ENCODE measurements at places on chromosomes 11 and 22.
A peak's percentile ranks its signal among the peaks of the same experiment; 100 is the strongest.

DNA sequence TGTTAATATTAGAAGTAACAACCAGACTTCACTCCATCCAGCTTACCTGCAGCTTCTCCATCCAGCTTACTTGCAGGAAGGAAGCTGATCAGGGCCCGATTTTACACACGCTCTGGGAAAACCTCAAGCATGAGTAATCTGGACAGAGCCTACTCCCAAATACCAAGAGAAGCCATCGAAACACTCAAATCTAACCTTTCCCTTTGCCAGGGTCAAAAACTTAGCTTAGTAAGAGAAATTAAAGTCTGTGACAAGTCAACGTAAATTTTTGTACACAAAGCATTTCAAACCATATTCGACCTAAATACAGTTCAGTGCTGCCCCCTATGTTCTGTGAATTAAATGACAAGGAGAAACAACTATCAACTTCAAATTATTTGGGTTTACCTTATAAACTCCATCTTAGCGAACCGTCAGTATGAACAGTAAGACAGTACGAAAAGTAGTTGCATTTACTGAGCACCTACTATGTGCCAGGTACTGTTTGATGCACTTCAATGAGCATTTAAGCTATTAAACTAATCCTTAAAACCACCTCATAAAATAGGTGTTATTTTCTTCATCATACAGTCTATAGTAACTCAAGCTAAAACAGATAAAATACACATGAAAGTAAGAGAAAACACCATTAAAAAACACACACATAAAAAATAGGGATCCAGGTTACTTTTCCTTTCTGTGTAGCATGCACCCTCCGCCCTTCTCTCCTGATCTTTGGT lies 36.9 kb downstream of the ARFGAP3 start:
- no peak for DNase-seq

GRCh38 chr22:28791841-28792490 lies 8.4 kb downstream of the XBP1 start:
- no peak for DNase-seq

- DNase-seq, result no peak
Measured at GRCh38 chr11:70097783-70098563, 19.9 kb downstream of the ANO1 start.

DNA sequence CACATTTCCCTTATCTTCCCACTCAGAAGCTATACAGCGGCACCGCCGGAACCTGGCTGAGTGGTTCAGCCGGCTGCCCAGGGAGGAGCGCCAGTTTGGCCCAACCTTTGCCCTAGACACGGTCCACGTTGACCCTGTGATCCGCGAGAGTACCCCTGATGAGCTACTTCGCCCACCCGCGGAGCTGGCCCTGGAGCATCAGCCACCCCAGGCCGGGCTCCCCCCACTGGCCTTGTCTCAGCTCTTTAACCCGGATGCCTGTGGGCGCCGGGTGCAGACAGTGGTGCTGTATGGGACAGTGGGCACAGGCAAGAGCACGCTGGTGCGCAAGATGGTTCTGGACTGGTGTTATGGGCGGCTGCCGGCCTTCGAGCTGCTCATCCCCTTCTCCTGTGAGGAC lies 4.9 kb downstream of the NLRX1 start:
- DNase-seq, result no peak

- DNase-seq, result no peak
Measured at GRCh38 chr11:129434641-129435498, 59.2 kb downstream of the BARX2 start.

DNA sequence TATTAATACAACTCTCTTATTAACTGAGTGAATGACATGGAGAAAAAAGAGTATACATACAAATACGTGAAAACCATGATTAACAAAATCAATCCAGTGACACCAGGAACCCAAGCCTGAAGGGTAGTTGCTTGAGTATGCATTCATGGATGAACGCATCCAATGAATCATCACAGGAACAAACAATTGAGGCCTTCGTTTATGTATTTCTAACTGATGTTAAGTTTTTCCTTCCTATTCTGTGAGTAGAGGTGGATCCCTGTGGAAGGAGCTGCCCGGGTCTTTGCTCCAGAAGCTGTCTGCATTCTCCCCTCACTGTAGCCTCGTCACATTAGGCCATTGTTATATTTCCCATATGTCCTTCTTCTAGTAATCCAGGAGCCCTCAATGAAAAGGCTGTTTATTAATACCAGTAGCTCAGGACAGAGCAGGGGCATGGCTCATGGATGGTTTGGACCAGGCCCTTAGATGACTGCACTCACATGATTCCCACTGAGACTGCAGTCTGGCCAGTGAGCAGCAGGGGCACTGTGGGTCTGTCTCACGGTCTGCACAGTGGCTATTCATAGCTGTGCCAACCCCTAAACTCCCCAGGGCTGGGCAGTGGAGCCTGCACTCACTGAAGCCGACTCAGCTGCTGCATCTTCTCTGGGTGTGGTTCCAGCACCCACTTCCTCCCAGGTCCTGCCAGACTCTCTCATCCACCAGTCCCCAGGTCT lies 128.1 kb upstream of the TOP3B start:
- peak; percentile 37 for DNase-seq

DNA sequence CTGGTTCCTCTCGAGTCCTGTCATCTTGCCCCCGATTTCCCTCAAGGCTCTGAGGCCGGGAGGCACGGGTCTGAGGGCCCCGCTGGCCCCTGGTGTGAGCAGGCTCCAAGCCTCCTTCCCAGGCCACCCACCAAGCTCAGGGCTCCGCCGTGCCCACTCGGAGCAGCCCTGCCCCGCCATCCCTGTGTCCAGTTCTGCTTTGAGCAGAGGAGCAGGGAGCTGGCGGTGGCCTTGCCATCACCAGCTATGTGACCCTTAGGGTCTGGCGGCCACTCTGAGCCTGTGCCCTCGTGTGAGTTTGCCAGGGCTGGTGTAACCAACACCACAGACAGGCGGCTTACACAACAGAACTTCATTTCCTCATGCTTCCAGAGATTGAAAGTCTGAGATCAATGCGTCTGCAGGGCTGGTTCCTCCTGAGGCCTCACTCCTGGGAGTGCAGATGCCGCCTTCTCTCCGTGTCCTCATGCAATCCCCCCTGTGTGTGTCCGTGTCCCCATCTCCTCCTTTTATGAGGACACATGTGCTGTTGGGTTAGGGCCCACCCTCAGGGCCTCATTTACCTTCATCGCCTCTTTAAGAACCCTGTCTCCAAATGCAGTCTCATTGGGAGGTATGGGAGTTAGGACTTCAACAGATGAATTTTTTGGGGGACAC lies 36.5 kb upstream of the CELSR1 start:
- DNase-seq, result no peak

DNA sequence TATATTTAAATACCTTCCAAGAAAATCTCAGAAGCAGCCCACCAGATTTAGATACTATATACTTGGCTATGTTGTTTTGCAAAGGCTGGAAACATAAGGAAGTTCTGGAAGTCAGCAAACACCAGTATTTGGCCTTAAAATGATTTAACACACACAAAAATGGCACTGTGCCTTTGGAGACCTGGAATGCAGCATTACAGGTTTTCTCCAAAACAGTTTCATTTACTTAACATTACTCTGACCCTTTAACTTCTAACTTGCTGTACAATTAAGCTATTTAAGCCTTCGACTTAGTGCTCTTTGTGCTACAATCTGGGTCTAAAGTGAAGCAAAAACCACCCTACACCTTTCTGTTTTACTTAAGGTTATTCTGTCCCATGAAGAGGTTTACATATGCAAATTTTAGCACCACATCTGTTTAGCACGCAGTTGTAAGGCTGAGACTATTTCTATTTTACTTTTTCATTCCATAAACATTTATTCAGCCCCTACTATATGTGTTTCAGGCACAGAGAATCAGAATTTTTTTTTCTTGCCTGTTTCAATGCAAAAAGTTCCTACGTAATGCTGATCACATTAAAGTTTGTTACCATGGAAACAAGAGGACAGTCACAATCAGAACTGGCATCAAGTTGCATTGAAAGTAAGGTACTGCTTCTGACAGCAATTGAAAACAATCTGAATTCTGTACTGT lies 70.3 kb downstream of the MAML2 start:
- DNase-seq, result no peak
